AG09319 (cell line): ENCODE measurements at places on chromosomes 16 and 17.

DNA sequence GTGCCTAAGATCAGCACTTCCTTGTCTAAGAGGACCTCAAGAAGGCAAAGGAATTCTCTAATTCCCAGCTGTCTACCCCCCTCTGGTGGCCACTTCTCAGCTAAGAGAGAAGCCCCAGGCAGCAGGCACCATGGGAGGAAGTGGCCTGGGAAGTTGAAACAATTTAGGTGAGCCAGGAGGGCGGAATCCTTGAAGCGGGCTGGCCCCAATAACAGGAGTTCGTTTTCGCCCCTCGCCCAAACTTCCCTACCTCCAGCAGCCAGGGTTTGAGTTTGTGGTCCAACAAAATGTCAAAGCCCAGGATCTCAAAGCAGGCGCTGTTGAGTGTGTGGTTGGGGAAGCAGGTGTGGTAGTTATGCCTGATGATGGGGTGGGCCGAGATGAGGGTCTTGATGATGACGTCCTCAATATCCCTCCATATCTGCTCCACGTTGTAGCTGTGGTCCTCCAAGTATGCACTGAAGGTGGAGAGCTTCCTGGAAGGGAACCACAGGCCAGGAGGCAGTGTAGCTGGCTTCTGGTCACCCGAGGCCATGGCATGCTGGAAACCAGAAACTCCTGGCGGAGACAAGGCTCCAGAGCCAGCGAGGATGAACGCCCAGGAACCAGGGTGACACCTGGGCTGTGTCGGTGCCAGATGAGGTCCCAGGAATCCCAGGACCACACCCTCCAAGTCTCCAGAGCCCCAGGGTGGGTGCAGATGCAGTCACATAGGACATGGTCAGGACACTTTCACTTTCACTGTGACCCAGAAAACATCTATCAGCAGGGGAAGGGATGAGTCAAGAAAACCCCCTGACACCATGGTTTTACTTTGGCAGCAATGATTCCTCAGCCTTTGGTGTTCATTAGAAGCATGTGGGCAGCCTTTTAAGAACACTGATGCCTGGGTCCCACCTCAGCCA is 25.6 kb downstream of the TTLL6 start:
- DNase-seq, result peak; percentile 68

GRCh38 chr17:58630883-58631522 is 60.8 kb downstream of the TEX14 start:
- no peak for DNase-seq

DNA sequence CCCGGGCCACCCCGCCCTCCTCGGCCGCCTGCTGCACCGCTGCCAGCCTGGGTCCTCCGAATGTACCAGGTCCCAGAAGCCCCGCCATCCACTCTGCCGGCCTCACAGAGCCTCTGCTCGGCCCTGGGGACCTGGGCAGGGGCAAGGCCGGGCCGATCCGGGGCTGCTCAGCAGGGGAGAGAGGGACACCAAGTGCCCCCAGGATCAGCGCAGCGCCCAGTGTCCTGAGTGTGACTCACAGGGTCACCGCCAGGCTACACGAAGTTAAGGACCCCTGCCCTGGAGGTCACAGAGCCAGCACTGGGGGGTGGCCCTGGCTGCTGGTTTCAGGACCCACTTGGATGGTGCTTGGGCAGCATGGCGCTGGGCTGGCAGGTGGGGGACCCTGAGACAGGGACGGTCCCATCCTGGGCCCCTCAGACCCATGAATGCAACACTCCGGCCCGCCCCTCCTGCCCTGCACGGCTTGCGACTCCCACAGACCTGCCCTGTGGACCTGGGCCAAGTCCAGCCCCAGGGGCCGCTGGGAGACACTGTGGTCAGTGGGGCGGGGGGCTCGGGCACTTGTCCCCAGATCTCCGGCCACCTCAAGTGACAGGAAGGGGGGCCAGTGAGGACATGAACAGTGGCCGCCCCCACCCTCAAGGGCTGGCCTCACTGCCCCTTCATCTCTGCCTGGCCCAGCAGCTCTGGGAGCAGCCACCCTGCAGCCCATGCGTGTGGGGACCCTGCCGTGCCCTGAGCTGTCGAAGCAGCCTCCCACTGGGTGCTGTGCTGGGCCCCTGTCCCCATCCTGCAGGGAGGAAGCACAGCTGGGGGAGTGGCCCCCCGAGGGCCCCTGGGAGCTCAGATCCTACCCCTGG is 23.2 kb upstream of the SSTR5 start:
- no peak for DNase-seq

DNA sequence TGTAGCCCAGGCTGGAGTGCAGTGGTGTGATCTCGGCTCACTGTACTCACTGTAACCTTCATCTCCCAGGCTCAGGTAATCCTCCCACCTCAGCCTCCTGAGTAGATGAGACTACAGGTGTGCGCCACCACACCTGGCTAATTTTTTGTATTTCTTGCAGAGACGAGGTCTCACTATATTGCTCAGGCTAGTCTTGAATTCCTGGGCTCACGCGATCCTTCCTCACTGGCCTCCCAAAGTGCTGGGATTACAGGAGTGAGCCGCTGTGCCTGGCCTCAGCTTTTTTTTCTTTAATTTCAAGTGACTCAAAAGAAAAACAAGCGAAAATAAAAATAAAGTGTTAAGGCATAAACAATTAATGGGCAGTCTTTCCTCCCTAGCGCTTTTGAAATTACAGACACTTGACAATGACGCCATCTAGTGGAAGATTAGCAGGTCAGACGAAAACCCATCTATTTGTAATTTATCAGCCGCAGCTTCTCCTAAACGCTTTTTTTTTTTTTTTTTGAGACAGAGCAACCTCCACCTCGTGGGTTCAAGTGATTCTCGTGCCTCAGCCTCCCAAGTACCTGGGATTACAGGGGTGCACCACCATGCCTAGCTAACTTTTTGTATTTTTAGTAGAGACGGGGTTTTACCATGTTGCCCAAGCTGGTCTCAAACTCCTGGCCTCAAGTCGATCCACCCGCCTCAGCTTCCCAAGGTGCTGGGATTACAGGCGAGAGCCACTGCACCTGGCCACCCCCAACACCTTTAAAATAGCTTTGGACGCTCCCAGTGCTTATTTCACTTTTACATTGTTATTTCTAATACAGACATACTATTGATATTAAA is 28.1 kb upstream of the PECAM1 start:
- peak; percentile 47 for DNase-seq

- no peak for DNase-seq
Observed at GRCh38 chr17:34730816-34731215, 151.4 kb downstream of the TMEM132E start.

- no peak for DNase-seq
Observed at GRCh38 chr17:77392376-77393273, 251.9 kb downstream of the SEC14L1 start.

- no peak for DNase-seq
Observed at GRCh38 chr16:4471869-4472268, 2.6 kb downstream of the NMRAL1 start.

- no peak for DNase-seq
Observed at GRCh38 chr17:27862004-27862403, 31.2 kb downstream of the LYRM9 start.

- DNase-seq, result no peak
Observed at GRCh38 chr17:82502207-82502606, 17.3 kb upstream of the FOXK2 start.

- DNase-seq, result no peak
Observed at GRCh38 chr17:40843242-40843641, 20.8 kb upstream of the KRT10 start.

GRCh38 chr16:53632526-53632925 is 71.1 kb downstream of the RPGRIP1L start:
- no peak for DNase-seq

- DNase-seq, result no peak
Observed at GRCh38 chr16:3175157-3176093, 12.6 kb upstream of the OR1F1 start.

- no peak for DNase-seq
Observed at GRCh38 chr16:58906981-58907715, 173.0 kb upstream of the GOT2 start.

- no peak for DNase-seq
Observed at GRCh38 chr17:59366773-59367656, 35.6 kb downstream of the YPEL2 start.

DNA sequence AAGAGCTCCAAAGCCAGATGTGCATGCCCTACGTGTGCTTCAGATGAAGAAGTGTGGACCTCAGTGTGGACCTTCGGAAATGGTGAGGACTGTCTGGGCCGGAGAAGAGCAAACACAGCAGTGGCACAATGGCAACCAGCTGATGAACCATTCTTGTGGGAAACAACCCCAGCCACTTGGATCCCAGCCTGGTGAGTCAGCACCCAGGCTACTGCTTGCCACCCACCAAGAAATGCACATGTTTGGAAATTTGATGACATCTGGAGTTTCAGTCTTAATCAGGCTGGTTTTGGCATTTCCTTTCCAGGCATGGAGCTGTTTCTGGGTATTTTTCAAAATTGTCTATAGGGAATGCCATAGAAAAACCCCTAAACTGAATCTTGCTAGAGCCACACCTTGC is 42.7 kb downstream of the DYNLRB2 start:
- DNase-seq, result peak; percentile 25

DNA sequence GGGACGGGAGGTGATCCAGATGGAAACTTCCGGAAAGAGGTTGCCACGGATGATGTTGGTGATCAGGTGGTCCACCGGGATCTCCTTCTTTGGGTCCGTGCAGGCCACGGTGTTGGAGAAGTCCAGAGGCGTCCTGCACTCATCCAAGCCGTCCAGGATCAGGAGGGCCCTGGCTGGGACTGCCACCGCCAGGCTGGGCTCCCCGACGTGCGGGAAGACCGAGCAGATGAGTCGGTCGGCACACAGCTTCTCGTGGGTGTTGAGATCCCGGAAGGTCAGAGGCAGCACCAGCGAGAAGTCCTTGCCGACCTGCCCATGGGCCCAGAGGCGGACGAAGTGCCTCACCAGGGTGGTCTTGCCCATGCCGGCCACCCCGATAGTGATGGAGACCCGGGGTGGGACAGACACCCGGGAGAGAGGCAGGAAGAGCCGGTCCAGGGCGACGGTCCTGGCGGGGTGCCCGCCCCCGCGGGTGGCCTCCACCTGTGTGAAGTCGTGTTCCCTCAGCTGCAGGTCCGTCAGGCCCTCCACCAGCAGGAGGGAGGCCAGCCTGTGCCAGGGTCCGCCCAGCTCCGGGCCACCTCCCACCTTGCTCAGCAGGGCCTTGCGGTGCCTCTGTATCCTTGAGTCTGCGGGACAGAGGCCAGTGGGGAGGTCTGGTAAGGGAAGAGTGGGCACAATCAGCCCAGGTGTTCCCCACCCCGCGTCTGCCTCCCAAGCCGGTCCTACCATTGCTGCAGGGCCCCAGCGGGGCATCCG is 12.9 kb downstream of the NLRC3 start:
- DNase-seq, result no peak

- DNase-seq, result no peak
Observed at GRCh38 chr16:89969741-89970410, 21.3 kb downstream of the DEF8 start.

DNA sequence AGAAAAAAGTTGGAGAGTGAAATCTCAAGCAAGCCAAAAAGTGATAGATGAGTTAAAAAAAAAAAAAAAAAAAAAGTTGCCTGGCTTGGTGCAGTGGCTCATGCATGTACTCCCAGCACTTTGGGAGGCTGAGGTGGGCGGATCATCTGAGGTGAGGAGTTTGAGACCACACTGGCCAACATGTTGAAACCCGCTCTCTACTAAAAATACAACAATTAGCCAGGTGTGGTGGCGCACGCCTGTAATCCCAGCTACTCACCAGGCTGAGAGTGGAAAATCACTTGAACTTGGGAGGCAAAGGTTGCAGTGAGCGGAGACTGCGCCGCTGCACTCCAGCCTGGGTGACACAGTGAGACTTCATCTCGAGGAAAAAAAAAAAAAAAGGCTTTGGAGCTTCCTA is 668.8 kb downstream of the WWOX start:
- DNase-seq, result no peak

- DNase-seq, result no peak
Observed at GRCh38 chr16:53844804-53845203, 140.8 kb downstream of the FTO start.

- no peak for DNase-seq
Observed at GRCh38 chr16:89764711-89765201, 43.4 kb downstream of the ZNF276 start.

DNA sequence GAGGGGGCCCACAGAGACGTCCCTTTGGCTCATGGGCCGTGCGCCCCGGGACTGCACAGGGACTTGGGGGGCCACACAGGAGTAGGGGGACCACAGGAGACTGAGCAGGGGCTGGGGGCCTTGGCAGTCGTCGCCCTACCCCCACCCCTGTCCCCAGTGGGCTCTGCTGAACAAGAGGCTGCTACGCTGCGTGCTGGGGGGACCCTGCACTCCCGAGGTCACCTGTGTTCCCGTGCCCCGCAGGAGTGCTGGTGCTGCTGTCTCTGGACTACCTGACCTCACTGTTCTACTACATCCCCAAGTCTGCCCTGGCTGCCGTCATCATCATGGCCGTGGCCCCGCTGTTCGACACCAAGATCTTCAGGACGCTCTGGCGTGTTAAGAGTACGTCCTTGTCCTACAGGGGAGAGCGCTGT is 14.4 kb upstream of the RNF213 start:
- no peak for DNase-seq

DNA sequence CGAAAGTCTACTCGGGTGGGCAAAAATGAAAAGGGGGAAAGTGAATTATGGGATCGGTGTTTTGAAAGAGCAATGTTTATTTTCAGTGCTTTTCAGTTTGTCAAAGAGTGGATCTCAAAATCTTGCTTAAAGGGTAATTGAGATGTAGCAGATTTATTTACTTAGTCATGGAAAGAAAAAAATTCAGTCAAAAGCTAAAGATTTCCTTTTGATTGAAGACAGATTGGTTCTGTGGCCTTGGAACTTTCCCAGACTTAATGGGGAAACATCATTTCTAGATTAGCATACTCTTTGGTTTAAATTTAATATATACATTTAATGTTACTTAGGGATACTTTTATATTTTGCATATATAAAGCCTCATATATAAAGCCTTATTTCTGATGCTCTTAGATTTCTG is 20.6 kb downstream of the PRKAR1A start:
- no peak for DNase-seq

DNA sequence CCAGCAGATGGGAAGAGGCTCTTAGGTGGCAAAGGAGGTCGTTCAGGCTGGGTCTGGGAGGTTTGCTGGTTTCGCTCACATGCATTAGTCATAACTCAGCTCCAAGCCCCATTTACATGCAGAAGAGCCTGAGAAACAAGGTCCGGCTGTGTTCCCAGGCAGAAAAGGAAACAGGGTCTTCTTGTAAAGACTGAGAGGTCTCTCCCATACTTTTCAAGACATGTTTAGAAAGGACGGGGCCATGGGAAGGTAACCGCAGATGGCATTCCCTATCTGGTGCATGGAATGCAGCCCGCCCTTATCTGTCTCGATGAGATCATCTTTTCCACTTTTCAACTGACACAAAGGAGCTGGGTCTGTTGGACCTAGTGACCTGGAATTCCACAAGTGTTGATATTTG is 389.0 kb upstream of the CDH11 start:
- no peak for DNase-seq

GRCh38 chr17:70271200-70271599 is 101.9 kb downstream of the KCNJ2 start:
- DNase-seq, result no peak

DNA sequence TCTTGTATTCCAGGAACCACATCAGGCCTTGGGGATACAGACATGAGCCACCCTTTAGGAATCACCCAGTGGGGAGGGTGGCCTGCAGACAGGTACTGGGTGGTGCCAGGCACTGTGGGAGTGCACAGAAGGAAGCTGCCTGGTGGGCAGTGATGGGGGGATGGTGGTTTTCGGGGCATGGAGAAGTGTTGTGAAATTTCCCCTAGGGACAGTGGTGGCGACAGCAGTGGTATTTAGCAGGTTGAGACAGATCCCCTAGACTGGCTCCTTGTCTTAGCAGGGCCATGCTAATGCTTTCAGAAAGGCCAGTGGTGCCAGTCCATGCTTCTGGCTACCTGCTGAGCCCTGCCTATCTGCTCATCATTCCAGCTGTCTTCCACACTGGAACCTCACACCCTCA is 129.6 kb downstream of the SPACA3 start:
- no peak for DNase-seq

- DNase-seq, result no peak
Observed at GRCh38 chr17:45292696-45293412, 24.0 kb downstream of the MAP3K14 start.
